ENCODE measurements at places on chromosomes 7 and 10.

- no peak for DNase-seq
Measured at GRCh38 chr7:121410829-121411596, 14.9 kb upstream of the FAM3C start.

DNA sequence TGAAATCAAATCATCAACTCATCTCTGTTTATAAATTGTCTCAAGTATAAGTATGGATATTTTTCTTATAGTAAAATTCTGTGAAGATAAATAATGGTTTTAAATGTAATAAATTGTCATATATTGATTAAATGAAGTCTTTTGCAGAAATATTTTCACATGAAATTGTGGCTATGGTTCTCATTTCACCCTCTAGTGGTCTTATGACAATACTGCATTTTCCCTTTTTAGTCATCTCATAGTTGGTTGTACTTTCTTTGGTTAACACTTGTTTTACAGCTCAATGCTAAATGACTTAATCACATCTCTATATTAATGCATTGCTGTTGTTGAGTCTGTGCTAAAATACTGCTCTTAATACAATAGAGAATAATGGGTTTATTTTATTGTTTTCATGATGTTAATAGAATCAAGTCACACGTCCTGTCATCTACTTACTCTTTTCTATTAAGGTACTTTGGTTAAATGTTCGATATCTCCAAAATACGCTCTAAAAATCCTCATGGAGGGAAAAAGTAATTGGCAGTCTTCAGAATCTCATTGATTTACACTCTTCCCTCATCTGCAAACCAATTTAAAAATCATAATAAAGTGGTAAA is 38.0 kb upstream of the CACNA2D1 start:
- DNase-seq = peak; percentile 42

DNA sequence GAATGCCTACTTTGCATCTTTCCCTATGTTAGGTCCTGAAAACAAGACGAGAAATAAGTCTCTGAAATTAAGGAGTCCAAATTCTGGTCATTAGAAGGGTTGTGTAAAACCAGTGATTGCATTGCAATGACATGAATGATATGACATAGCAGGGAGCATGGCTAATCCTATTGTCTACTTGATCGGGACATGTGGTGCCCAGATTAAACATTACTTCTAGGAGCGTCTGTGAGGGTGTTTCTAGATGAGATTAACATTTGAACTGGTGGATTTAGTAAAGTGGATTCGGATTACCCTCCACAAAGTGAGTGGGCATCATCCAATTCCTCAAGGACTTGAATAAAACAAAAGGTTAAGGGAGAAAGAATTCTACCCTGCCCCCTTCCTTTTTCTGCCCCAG is 434.9 kb upstream of the KLF6 start:
- DNase-seq = no peak

- no peak for DNase-seq
Measured at GRCh38 chr10:129024046-129024445, 443.0 kb upstream of the MGMT start.

DNA sequence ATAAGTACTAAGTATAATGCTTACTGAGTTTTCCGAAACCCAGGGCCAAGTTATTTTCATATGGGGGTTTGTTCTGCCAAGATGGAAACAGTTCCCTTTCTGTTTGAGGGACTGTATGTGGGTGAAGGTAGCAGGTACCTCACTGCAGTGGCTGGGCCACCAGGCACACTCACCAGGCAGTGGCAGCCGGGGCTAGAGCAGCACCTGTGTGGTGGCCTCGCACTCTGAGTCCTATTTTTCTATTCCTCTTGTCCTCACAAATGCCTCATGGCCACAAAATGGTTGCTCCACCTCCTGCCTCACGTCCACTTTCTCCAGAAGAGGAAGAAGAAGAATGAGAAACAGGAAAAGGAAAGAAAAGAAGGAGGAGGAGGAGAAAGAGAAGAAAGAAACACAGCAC is 167.3 kb upstream of the SHH start:
- no peak for DNase-seq

- no peak for DNase-seq
Measured at GRCh38 chr10:73911553-73912004, 647 bp downstream of the PLAU start.

- no peak for DNase-seq
Measured at GRCh38 chr10:127735156-127735555, 1.8 kb upstream of the FOXI2 start.

- no peak for DNase-seq
Measured at GRCh38 chr7:50396856-50397255, 53.3 kb downstream of the FIGNL1 start.

DNA sequence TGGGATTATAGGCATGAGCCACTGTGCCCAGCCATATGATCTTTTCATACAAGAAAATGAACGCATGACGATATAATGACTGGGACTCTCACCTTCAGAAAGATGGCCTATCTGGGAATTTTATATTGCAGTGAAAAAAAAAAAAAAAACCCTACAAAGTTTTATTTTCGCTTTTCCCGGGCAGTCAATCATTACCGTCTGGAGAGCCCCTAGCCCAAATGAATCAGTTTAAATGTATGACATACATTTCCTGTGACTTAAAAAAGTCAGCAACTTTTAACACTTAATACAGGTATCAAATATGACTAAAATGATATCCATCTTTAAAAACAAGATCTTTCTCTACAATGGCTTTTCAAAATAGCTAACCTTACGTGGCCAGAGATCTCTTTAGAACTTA is 48.2 kb upstream of the NMT2 start:
- no peak for DNase-seq

Data from urothelium cell line (cell line).